Uterine smooth muscle cell (primary cell): ENCODE measurements at places on chromosomes 6 and 20. TPM values are rescaled to one million over a fixed set of nuclear protein-coding genes. Genes with fewer than 3 reads are reported as not detected.

TFEB gene
- total RNA-seq, result 3.0 and 5.6 TPM in 2 replicates

OCSTAMP gene
- not detected in 2 replicates for total RNA-seq

RIPOR3 gene
- total RNA-seq, result 12.7 and 15.6 TPM in 2 replicates

HCK gene
- not detected in 2 replicates for total RNA-seq

THBS2 gene
- 425 and 803 TPM in 2 replicates for total RNA-seq

SNX5 gene
- total RNA-seq, result 114 and 141 TPM in 2 replicates

PACRG gene
- total RNA-seq, result 0.25 and 0.33 TPM in 2 replicates

MAFB gene
- total RNA-seq, result 0.33 and 0.75 TPM in 2 replicates

MYB gene
- total RNA-seq, result 0.12 and 1.1 TPM in 2 replicates

PEX3 gene
- 17.9 and 19.4 TPM in 2 replicates for total RNA-seq

MEI4 gene
- total RNA-seq, result not detected in 2 replicates

MRAP2 gene
- total RNA-seq, result 2.2 and 4.9 TPM in 2 replicates

RWDD2A gene
- 2.9 and 5.5 TPM in 2 replicates for total RNA-seq

HDGFL1 gene
- total RNA-seq, result not detected in 2 replicates

SCAF8 gene
- 32.0 and 35.4 TPM in 2 replicates for total RNA-seq

SCRT2 gene
- total RNA-seq, result not detected in 2 replicates

RNF182 gene
- 1.1 and 1.8 TPM in 2 replicates for total RNA-seq

IPCEF1 gene
- total RNA-seq, result under 0.01 and 0.77 TPM in 2 replicates

CTCFL gene
- not detected in 2 replicates for total RNA-seq

CHRNA4 gene
- total RNA-seq, result not detected in 2 replicates

OPRL1 gene
- 1.1 and 2.1 TPM in 2 replicates for total RNA-seq

TNF gene
- total RNA-seq, result not detected in 2 replicates

IMPG1 gene
- 0.37 TPM in 1 of 2 replicates, not detected in the other for total RNA-seq

MMUT gene
- total RNA-seq, result 26.2 and 27.9 TPM in 2 replicates

CDH4 gene
- 5.1 and 8.5 TPM in 2 replicates for total RNA-seq

TRAPPC3L gene
- total RNA-seq, result not detected in 2 replicates

NMBR gene
- total RNA-seq, result 0.11 and 0.12 TPM in 2 replicates

KHDRBS2 gene
- total RNA-seq, result not detected in 2 replicates

TAF11 gene
- 18.6 and 18.9 TPM in 2 replicates for total RNA-seq

ADGRF5 gene
- under 0.01 TPM in 2 replicates for total RNA-seq
